Mesothelial cell of epicardium (in vitro differentiated cells): ENCODE measurements at places on chromosomes 13 and 19.

DNA sequence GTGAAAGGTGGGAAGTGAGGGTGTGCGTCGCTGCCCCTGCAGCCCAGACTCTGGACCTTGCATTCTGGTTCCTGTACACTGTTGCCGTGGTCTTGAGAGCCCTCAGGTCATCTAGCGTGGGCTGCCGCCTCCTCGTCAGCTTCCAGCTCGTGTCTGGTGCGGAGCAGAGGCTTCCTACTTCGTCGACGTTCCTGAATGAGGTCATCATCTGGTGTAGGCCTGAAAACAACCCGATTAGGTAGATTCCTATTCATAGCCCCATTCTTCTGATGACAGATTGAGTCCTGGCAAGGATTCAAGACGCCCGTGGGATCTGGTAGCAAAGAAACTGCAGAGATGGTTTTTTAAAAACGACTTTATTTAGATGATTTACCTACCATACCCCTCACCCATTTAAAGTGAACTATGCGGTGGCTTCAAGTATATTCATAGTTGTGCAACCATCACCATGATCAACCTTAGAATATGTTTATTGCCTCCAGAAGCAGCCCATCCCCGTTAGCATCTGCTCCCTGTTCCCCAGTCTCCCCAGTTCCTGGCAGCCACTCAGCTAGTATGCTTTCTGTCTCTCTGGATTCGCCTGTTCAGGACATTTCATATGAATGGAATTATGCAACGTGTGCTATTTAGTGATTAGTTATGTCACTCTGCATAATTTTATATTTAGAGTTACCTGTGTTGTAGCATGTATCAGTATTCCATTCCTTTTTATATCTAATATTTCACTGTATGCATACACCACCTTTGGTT, 13.8 kb downstream of the NAXD start:
- no peak for DNase-seq

GRCh38 chr13:25165663-25166062, 6.4 kb downstream of the AMER2 start:
- DNase-seq, result no peak

GRCh38 chr13:97423300-97424045, 10.5 kb upstream of the RAP2A start:
- no peak for DNase-seq

DNA sequence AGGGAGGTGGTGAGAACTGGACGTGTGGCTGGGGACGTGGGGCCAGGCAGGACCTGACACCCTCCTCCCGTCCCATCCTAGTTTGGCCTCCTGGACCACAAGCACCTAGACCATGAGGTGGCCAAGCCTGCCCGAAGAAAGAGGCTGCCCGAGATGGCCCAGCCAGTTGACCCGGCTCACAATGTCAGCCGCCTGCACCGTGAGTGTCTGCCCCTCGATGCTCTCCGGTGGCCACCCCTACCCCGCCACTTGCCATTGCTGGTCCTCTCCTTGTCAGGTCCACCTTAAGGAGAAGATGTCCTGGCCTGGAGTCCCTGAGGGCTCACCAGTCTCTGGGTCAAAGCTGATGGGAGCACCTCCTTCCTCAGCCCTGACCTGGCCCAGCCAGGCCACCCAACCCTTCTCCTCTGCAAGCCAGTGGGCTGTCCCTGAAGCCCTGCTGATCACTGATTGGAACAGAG, 2.2 kb downstream of the ANGPTL4 start:
- DNase-seq, result no peak

- DNase-seq, result no peak
Observed at GRCh38 chr13:39776439-39776838, 121.0 kb downstream of the COG6 start.

DNA sequence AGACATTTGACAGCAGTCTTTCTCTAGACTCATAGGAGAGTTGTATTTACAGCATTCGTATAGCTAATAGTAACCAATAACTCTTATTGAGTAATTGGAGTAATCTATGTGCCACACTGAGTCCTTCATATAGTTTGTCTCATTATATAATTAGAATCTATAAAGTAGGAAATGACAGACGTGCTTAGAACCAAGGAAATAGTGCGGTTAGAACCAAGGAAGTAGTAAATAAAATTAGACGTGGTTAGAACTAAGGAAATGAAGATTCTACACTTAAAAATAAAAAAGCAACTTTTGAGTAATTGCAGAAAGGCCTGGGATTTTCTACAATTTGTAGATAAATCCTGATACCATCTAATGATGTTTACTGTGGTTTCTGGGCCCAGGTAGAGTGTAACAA, 107.8 kb upstream of the TNFSF11 start:
- DNase-seq, result no peak

- DNase-seq, result no peak
Observed at GRCh38 chr19:6103217-6103644, 7.1 kb downstream of the RFX2 start.

DNA sequence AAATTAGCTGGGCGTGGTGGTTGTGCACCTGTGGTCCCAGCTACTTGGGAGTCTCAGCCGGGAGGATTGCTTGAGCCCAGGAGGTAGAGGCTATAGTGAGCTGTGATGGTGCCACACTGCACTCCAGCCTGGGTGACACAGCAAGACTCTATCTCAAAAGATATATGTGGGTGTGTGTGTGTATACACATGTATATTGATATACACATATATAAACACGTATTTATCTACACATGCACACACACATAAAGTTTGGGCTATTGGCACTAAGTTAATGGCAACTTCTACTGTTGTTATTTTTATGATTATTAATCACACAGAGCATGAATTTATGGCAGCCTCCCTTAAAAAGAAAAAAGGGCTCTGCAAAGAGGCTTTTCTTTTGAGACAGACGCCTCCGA, 27.1 kb upstream of the ABCC4 start:
- DNase-seq, result no peak

GRCh38 chr19:6023085-6023682, 45.2 kb upstream of the RANBP3 start:
- no peak for DNase-seq

DNA sequence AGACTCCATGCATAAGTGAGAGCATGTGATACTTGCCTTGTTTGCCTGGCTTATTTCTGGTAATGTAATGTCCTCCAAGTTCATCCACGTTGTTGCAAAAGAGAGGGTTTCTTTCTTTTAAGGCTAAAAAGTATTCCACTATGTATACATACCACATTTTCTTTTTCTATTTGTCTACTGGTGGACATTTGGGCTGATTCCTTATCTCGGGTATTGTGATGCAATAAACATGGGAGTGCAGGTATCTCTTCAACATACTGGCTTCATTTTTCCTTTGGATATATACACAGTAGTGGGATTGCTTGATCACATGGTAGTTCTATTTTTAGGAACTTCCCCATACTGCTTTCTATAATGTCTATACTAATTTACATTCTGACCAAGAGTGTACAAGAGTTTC, 49.6 kb upstream of the EBPL start:
- DNase-seq, result no peak

DNA sequence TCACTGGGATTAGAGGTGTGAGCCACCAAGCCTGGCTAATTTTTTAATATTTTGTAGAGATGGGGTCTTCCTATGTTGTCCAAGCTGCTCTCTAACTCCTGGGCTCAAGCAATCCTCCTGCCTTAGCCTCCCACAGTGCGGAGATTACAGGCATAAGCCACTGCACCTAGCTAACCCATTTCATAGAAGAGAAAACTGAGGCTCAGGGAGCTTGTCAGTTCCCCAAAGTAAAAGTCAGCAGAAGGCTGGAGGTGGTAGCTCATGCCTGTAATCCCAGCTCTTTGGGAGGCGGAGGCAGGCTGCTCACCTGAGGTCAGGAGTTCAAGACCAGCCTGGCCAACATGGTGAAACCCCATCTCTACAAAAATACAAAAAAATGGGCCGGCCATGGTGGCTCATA, 8.8 kb upstream of the HOMER3 start:
- no peak for DNase-seq

DNA sequence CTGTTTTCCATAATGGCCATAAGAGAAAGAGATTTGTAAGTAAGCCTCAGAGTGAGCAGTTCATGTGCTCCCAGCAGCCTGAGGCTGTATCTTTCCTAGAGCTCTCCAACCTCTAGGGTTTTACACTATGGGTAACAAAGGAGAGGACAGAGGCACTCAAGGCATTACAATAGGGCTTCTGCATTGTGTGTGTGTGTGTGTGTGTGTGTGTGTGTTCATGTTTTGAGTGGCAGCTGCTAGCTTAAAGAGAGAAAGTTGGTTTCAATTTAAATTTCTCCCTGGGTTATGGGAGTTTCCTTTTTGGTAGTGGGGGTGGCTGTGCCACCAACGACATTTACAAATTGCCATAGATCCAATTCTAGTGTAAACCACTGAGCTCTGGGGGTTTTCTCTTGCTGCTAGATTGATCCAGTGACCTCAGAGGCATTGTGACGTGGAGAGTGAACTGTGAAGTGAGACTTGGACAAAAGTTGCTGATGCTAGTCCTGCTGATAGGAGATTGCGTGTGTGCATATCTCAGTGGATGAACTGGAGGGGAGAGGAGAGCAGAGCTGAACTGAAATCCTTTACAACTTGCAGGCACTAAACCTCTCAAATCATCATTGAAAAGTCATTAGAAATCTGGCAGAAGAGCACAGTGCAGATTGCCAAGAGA, 67.2 kb upstream of the OLFM4 start:
- no peak for DNase-seq

DNA sequence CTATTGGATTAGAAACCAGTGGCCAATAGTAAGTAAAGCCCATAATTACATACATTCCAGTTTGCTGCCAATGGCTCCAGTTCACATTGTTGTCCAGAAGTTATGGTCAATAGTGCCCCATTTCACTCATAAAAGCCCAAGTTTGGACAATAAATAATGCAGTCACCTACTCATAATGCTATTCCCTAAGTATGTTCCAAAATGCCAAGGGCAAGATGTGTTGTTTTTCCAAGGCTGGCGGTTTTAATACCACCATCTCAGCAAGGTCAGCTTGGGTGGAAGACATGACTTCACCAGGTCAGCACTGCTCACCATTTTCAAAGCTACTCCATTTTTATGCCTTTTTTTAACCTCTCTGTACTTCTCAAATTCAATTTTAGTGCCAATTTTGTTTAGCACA, 32.7 kb downstream of the KCTD12 start:
- no peak for DNase-seq

DNA sequence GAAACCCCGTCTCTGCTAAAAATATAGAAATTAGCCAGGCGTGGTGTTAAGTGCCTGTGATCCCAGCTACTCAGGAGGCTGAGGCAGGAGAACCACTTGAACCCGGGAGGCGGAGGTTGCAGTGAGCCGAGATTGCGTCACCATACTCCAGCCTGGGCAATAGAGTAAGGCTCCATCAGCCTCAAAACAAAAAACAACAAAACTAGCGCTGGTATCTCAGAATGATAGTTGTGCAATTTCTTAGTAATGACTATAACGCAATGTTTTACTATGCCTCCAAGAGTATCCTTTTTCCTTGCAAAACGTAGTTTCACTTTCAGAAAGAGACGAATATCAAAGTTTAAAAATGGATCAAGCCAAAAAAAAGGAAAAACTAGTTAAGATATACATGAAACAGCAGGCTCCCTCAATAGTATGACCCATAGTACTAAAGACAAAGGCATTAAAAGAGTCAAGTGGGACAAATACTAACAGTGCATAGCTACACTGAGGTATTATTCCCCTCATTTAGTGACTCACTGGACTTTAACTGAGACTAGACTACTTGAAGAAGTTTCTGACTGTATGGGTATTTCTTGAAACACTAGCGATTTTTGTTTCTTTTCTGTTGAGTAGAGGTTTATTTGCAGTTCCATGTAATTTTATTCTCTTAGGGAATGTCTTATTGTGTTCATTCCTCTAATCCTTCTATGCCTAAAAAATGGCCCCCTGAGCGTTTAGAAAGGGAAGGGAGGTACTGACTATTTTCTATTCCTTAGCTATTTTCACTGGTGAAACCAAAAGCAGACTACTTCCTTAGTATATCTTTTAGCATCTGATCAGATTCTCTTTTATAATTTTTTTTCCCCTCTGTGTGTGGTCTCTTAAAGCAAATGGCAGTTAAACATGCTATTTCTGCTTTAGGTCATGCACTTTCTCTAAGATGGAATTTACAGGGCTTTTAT, 10.4 kb upstream of the ITM2B start:
- DNase-seq, result no peak

DNA sequence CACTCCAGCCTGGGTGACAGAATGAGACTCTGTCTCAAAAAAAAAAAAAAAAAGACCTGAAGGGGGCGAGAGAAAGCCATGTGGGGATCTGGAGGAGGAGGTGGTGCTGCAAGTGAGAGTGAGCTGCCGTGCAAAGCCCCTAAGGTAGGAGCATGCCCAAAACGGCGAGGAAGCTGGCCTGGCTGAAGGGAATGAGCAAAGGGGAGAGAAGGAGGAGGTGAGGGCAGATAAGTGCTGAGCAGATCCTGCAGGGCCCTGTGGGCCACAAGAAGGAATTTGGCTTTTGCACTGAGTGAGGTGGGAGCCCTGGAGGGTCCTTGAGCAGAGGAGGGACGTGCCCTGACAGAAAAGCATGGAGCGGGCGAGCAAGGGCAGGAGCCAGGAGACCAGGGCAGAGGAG, 19.4 kb upstream of the ADGRE5 start:
- DNase-seq, result no peak

- DNase-seq, result no peak
Observed at GRCh38 chr13:106314417-106314816, 221.0 kb downstream of the EFNB2 start.

DNA sequence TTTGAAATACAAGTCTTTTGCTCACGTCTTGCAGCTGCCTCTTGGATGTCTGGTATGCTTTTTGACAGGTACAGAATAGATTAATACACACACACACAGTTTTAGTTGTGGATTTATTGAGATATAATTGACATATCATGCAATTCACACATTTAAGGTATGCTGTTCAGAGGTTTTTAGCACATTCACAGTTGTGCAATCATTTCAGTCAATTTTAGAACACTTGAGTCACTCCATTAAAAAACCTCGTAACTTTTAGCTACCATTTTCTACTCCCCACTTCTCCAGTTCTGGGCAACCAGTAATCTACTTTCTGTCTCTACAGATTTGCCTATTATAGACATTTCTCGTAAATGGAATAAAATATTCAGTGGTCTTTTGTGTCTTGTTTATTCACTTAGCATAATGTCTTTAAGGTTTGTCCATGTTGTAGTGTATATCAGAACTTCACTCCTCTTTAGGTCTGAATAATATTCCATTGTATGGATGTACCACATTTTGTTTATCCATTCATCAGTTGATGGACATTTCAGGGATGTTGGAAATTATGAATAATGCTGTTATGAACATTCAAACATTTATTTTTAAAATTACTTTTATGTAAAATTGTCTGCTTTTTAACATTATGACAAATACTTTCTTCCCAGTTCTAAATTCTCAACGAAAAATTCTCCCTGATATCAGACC, 2.5 kb upstream of the ZMYM2 start:
- DNase-seq, result no peak

DNA sequence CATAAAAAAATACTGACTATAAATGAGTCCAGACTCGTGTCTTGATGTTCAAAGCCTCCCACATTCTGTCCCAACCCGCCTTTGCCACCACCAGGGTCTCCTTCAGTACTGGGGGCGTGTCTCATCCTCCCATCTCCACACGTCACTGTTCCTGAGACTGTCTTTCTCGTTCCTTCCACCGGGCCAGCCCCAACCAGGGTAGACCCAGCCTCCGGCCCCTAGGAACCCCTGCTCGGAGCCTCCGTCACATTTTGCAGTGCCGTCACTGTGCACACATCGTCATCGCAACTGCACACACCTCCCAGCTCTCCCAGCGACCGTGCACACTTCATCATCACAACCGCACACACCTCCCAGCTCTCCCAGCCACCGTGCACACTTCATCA, 73.4 kb downstream of the SPACA7 start:
- no peak for DNase-seq
